ENCODE measurements at places on chromosomes 7 and 10.

DNA sequence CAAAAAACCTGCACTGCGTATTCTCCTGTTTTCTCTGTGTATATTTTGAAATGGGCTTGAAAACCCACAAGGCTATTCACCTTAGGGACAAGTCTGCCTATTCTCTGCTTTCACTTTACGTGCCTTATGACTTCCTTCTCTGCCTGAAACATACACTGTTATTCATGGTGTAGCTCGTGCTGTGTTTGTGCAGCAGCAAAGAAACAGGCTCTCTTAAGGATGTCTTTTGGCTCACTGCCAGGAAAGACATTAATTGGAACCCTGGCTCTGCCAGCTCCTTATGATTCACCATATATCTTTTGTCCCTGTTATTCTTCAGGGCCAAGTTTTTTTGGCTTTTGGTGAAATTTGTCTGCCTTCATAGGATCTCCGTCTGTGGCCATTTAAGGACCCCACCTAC is 92.4 kb downstream of the TMEM106B start:
- no peak for DNase-seq

DNA sequence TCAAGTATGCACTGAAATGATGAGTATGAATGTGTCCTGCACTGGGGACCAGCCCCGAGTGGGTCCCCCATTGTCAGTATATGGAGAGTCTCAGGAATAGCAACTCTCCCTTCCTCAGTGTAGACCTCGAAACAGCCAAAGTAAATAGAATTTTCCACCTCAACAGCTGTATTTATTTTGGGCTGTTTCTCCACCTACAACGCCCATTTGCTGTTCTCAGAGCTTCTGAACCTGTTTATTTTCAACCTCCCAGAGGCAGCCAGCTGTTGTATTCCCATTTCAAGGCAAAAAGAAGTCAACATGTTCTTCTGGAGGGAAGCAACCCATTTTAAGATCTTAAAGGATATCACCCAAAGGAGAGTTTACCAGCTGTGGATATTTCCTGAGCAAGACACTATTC is 59.6 kb upstream of the BICC1 start:
- no peak for DNase-seq

DNA sequence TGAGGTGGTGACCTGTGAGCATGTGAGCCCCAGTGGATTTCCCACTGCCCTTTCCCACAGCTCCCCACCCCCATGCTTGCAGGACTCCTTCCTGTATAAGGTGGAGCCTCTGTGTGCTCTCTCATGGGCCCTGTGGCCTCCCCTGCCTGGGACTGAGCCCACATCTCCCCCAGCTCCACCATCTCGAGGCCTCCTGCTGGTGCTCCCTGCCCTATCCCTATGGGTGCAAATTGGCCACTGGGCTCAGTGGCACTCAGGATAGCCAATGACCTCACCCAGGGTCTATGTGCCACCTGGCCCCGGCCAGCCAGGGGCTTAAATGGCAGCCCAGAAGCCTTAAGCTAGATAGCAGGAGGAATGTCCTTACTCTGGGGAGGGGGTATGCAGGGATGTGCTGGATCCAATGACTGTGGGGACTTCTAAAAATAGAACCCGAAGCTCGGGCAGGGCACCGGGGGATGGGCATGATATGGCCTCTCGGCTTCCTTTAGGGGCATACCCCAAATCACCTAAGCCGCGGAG is 2.0 kb downstream of the LDB3 start:
- no peak for DNase-seq

DNA sequence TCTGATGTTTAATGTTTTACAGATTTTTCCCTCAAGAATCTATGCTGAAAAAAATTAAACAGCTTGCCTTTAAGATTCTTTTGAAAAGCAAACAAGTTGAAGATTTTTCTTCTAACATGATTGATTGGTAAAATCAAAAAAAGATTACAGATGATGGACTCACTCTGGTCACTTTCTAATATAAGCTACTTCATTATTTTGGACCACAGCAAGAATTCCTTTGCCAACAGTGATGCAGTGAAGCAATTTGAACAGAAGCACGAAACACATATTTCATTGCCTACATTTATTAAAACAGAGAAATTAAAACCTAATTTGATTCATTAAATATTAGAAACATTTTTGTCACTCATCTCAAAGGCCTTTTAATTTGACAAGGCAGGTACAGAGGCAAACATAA is 82.1 kb upstream of the SGCE start:
- DNase-seq: no peak

DNA sequence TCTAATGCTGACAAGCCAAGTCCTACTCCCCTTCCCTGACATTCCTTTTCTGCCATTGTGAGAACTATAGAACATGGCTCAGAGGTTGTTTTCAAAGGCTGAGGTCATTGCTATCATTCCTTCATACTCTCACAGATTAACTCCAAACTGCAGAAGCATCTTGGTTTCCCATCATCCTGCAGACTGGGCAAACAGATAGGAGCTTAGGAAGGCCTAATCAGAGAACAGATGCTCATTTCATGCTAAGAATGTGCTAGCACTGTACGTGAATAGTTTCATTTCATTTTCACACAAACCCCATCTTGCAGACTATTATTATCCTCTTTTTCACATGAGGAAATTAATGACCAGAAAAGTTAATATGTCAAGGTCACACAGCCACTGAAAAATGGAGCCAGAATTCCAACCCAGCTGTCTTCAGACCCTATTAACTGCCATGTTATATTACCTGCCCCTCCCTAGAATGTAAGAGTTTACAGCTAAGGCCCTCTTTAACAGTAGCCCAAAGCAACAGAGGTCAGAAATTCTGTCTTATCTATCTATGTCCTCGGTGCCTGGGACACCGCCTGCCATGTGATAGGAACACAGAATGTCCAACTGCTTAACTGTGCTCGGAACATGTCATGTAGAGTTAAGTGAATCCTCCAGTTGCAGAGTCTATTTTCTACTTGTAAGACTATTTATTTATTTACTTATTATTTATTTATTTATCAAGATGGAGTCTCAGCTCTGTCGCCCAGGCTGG is 2.9 kb upstream of the LCOR start:
- DNase-seq: no peak
